ENCODE measurements at places on chromosomes 2 and 18.
A peak's percentile ranks its signal among the peaks of the same experiment; 100 is the strongest.

GRCh38 chr2:137467246-137467862, 496.9 kb upstream of the HNMT start:
- DNase-seq, result peak; percentile 53

DNA sequence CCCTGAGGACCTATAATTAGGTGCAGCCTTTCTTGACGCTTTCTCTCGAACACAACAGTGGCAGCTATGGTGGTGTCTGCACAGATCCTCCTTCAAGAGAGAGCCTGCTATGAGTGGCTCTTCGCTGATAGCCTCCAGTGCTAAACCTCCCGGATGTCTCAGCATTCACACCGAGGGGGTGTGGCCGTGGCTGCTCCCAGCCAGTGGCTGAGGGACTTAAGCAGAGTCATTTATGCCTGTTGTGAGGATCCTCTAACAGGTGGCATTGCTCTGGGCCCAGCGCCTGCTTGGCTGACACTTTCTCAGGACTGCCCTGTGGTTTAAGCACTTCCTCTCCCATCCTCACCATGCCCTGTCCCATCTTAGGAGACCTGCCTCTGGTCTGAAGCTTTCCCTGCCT, 592.0 kb upstream of the LRRTM1 start:
- DNase-seq, result no peak

DNA sequence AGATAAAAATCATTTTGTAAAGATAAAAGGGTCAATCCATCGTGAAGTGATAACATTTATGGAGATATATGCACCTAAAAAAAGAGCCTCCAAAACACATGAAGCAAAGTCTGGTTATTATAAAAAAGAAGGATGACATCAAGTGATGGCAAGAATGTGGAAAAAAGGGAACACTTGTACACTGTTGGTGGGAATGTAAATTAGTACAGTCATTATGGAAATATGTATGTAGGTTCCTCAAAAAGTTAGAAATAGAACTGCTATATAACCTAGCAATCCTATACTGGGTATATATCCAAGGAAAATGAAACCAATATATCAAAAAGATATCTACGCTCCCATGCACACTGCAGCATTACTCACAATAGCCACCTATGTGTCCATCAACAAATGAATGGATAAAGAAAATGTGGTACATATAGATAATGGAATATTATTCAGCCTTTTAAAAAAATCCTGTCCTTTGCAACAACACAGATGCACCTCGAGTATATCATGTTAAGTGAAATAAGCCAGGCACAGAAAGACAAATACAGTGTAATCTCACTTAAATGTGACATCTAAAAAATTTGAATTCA, 28.9 kb downstream of the ABCB11 start:
- DNase-seq, result no peak

DNA sequence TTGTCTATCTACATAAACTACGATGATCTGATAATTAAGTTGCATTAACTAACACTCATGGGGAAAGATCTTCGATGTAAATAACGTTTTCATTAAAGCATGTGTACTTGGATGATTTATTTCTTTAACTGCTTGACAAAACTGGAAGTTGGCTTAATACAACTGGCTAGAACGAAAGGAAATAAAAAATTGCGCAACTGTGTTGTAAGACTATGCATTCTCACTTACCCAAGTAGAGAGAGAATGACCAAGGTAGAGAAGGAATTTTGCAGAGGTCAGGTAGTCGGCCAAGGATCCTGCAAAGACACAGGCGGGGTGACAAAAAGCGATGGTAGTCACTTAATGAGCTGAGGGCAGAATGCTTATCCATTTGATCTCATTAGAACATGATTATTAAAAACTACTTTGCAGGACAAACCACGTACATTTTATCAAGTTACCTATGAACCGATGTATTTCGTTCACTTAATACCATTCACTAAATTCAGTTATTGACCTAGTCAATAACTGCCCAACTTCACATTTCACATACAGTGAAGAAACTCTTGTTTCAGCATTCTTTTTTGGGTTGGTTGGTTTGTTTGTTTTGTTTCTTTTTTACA, 900 bp downstream of the SLC40A1 start:
- peak; percentile 34 for DNase-seq

- DNase-seq, result no peak
These were observed 174.9 kb downstream of the NR4A2 start for GRCh38 chr2:156157670-156158069.

- DNase-seq, result no peak
These were observed 232.8 kb downstream of the CCDC85A start for GRCh38 chr2:56416500-56417176.

- DNase-seq, result no peak
These were observed 246.7 kb downstream of the SMAD2 start for GRCh38 chr18:47683774-47684173.

DNA sequence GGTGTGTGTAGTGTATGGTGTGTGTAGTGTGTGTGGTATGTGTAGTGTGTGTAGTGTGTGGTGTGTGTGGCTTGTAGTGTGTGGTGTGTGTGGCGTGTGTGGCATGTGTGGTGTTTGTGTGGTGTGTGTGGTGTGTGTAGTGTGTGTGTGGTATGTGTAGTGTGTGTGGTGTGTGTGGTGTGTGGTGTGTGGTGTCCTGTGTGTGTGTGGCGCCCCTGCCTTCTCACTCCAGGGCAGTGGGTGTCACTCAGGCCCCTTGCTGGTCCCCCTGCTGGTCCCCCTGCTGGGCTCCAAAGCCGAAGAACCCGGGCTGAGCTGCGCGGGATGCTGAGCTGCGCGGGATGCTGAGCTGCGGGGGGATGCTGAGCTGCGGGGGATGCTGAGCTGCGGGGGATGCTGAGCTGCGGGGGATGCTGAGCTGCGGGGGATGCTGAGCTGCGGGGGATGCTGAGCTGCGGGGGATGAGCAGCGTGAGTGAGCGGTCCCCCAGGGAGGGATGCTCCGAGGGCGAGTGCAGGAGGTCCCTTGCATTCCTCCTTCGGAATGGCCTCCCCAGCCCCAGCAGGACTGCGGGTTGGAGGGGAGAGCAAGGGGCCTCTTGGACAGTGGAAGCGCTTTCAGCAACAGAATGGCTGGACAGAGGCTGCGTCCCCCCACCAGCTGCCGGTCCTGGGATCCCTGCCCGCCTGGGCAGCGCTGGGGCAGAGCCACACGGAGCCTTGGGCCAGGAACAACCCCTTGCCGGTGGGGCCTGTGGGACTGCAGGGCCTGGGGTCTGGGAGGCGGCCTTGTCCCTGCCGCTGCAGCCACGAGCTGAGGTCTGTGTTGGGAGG, 3.4 kb upstream of the RTP5 start:
- DNase-seq, result no peak

- DNase-seq, result no peak
These were observed 64.2 kb upstream of the THOC1 start for GRCh38 chr18:332007-332406.

GRCh38 chr2:156405586-156405985, 30.6 kb upstream of the GPD2 start:
- no peak for DNase-seq

DNA sequence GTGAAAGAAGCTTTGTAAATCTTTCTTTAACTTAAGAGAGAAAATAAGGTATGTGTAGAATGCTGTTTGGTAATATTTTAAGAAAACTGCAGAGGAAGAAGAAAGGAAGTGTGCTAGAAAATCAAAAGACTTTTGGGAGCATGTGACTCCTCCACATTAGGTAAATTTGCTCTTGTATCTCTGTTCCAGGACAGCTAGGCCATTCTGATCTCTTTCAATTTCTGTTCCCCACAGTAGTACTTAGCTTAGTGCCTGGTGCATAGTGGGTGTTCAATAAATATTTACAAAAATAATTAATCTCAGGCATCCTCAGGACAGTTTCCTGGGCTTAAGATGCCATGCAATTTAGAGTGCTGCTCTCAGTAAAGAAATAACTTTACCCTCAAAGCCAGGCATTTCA, 105.0 kb downstream of the GPD2 start:
- no peak for DNase-seq

- DNase-seq, result no peak
These were observed 100.4 kb upstream of the CD226 start for GRCh38 chr18:70047931-70048603.

DNA sequence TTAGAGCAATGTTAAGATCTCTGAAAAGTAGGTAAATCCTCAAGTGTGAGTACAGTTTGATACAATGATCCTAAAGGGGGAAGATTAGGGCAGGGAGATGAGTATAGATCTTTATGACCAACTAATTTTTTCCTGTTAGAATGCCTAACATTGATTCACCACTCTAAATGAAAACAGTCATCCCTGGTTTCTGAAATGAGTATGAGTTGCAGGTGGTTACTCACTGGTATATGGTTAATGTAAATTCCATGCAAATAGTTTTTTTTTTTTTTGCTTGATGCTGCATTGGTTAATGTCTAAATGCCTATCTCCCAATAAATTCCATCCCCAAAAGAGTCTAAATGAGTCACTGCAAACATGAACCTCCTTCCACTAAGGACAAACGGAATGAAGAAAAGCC, 55.0 kb upstream of the SERPINB2 start:
- DNase-seq, result no peak

DNA sequence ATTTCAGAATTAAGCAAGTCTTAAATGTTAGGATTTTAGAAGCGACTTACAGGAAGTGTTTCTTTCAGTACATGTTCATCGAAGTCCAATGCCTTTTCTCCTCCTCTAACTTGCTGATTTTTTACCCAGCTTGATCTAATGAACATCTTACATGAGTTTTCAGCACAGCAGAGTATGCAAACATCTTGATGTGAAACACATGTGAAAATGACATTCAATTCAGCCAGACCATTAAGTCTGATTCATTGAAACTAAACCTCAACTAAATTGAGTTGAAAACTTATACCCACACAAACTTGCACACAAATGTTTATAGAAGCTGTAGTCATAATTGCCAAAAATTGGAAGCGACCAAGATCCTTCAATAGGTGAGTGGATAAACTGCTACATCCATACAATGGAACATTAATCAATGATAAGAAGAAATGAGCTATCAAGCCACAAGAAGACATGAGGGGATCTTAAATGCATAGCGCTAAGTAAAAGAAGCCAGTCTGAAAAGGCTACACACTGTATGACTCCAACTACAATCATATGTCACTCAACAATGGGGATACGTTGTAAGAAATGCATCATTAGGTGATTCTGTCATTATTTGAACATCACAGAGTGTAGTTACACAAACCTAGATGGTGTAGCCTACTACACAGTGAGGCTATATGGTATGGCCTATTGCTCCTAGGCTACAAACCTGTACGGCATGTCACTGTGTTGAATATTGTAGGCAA, 18.5 kb downstream of the PSTPIP2 start:
- DNase-seq, result no peak
